ENCODE measurements at places on chromosomes 12 and 14.
A peak's percentile ranks its signal among the peaks of the same experiment; 100 is the strongest.

- DNase-seq, result no peak
These were observed 30.2 kb upstream of the EAPP start for GRCh38 chr14:34569750-34570149.

DNA sequence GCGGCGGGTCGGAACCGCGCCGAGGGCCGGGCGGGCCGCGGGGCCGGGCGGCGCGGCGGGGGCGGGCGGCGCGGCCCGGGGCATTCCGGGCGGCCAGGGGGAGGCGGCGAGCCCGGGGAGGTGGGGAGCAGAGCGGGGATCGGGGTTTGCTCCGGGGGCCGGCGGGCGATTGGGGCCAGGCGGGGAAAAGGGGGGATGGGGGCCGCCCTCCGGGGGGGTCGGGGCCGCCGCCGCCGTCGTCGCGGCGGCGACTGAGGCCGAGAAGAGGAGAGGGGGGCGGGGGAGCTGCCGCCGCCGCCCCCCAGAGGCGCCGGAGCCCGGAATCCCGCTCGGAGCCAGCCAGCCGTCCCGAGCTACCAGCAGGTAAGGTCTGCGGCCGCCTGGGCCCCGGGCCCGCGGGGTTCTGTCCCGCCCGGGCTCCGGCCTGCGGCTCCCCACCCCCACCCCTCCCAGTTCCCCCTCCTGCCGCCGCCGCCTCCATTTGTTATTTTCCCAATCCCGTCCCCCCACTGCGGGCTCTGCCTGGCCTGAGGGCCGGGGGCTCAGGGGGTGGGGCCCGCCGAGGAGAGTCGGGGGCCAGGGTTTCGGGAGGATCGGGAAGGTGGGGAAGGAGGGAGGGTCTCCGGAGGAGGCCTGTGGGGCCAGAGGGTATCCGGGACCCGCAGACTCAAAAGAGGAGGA, 403 bp downstream of the ATN1 start:
- DNase-seq, result no peak

- no peak for DNase-seq
These were observed 152.8 kb upstream of the PTPRQ start for GRCh38 chr12:80291108-80291754.

DNA sequence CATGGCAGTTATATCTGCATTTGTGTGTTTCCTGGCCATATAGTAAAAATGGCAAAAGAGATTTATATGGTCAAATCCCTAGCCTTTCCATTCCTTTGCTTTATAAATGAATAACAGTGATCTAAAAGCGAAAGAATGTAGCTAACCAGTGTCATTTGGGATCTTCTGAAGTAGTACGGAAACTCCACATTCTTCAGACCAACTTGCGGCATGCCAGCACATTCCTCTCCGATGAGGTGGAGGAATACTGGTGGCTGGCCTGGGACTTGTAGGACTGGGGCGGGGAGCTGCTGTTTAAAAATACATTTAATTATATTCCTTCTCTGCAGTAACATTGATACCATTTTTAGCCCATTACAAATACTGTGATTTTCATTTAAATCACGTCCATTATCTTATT, 85.3 kb downstream of the SAMD4A start:
- peak; percentile 99 for DNase-seq

GRCh38 chr14:62179367-62180018, 417.3 kb downstream of the SNAPC1 start:
- peak; percentile 36 for DNase-seq

DNA sequence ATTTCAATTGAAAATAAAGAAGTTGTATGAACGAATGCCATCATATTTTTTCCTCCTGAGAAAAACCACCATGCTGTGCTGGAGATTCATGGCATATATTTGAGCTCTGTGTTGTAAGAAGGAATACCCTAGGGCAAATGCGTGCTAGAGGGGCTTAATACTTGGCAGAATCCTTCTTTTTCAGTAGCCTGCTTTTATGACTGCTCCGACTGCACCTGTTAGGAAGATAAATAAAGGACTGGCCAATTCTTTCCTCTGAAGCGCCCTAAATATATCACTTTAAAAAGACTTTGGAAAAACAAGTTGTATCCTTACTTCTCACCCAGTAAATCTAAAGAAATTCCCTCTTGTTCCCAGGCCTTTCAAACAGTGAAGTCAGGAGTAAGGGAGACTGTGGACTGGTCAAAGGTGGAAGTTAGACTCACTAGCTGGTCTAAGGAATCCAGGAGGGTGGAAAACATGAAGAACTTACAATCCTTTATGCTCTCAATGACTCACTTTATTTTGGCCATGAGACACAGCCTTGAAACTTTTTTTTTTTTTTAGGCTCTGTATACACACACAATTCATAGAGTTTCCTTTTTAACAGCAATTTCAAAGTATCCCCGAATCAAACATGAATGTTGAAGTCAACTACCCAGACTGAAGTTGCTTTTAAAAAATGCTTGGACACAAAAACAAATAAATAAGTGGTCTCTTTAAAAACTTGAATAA, 5.2 kb downstream of the MYBPC1 start:
- no peak for DNase-seq

DNA sequence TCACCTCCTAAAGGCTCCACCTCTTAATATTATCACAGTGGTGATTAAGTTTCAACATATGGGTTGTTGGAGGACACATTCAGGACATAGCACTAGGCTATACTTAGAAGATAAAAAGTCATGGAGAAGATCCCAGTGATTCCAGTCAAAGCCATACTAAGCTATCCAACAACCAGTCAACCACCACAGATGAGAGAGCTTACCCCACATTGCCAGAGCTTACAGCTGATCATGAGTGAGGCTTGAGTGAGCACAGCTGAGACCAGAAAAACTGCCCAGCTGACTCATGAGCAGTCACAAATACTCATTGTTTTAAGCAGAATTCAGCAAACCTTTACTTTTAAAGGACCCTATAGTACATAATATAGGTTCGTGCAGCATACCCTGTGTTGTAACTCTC, 85.1 kb downstream of the DRAM1 start:
- DNase-seq, result no peak

GRCh38 chr14:102317564-102318248, 1.8 kb upstream of the ZNF839 start:
- no peak for DNase-seq

- DNase-seq, result no peak
These were observed 12.2 kb downstream of the BICD1 start for GRCh38 chr12:32118806-32119205.

- no peak for DNase-seq
These were observed 853 bp downstream of the TTC9 start for GRCh38 chr14:70642303-70643235.

DNA sequence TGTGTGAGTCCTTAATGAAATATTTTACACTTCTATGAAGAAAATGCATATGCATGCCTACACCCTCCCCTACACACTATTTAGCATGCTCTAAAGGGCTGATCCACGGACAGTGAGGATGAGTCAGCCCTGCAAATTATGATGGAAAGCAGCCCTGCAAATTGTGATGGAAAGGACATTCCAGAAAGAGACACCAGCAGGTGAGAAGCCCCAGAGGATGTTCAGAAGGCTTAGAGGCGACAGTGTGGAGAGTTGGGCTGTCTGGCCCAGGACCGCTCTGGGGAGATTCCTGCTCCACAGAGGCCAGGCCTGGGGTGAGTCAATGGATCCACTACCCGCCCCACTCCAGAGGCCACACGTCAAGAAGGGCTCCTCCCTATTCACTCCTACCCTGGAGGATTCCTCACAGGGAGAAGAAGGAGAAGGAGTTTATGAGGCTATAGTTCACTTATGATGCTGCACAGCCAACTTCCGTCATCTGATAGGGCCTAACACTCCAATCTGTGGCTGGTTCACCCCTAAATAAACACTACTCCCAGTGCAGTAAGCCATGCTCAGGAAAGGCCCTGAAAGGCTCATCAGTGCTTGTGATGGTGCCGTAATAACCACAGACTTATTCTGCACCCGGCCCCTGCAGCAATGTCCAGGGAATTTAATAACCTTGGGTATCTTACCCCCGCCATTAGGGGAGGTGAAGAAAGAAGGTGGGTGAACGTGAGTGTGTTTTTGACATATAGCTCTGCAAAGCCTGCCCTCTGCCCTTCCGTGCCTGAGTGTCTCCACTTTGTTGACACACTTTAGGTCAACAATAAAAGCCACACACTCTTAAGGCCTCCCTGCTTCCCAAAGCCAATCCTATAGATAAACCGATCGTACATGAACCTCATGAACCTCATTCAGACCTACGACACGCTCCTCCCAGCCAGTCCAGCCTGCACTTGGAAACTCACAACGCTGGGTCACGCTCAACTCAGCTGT, 46.4 kb downstream of the CLMN start:
- no peak for DNase-seq

DNA sequence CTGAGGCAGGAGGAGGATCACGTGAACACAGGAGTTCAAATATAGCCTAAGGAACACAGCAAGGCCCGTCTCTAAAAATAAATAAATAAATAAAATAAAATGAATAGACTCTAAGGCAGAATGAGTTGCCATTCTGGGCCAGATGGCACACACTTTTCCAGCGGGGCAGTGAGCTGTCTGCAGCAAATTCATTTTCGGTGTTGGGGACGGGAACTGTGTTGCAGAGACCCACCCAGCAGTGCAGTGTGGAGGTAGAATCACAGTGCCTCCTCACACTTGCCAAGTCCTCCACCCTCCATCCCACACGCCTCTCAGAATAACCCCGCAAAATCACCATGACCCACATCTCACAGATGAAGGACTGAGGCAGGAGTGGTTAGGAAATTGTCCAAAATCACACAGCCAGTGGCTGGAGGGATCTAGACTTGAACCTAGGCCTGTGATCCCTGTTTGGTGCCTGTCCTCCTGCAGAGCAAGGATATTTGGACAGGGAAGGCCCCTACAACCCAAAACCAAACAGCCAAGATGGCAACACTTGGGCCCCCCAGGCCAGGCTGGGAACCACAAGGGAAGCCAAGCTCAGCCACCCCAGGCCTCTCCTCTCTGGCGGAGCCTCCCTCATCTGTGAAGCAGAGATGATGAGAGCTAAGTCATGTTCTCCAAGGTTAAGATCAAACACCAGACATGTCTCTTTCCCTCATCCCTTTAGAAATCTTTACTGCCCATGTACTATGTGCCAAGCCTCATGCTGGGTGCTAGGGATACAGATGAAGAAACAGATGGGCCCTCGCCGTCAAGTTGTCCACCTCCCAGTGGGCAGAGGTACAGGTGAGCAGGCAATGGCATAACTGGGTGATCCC, 152.7 kb downstream of the DPF3 start:
- no peak for DNase-seq

- DNase-seq, result no peak
These were observed 5.1 kb upstream of the SLC38A2 start for GRCh38 chr12:46377678-46378077.

- DNase-seq, result peak; percentile 27
These were observed 37.6 kb upstream of the BCL2L14 start for GRCh38 chr12:12032851-12033797.

DNA sequence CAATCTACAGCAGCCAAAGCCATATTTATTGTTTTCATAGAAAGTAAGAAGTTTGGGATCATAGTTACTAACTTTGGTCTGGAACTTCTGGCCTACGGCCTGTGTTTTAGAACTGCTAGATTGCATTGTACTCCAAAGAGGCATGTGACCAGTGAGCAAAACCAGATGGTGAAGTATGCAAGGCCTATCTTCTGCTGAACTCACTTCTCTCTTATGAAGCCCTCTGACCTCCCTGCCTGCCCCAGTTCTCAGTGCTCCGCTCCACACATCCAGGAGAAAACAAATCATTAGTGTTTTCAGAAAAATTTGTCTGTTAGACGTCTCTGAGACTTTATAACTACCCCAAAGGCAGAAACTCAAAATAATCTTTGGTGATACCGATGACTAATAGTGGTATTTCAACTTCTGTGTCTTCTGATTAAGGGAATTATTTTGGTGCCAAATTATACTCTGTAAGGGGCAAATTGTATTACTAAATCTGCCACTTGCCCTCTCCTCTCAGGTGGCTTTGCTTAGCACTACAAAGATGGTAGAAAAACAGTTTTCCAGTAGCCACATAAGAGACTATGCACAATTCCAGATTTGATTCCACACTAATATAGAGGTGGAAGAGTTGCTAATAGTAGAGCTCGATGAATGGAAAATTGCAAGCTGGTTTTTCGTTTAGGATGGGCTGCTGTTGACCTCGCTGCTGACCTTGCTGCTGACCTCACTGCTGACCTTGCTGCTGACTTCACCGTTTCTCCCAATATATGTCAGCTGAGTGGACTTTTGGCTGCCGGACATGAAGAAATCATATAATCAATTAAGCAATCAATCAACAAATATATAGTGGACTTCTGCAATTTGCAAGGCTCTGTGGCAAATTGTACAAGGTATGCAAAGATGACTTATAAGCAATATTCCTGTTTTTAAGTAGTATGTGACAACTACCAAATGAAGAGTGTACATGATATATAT, 147.5 kb downstream of the KITLG start:
- DNase-seq, result no peak

DNA sequence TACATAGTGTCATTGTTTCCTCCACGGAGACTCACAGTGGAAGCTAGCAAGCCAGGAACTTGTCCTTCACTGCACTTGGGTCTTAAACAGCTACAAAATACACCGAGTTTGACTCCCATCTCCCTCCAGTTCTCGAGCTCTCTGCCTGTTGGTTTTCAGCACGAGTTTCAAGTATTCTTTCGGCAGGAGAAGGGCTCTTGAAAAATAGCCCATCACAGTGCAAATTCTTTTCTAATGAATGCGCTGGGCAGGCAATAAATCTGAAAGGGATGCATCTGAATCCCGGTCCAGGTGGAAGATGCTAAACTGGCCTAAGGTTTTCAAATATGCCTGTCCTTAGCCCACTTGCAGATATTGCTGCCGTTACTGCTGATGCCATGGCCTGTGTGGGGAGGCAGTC, 173.9 kb downstream of the CACNA1C start:
- DNase-seq, result no peak

GRCh38 chr12:95202691-95203486, 14.4 kb downstream of the FGD6 start:
- no peak for DNase-seq

- DNase-seq, result no peak
These were observed 20.6 kb upstream of the RIN3 start for GRCh38 chr14:92493024-92493423.

DNA sequence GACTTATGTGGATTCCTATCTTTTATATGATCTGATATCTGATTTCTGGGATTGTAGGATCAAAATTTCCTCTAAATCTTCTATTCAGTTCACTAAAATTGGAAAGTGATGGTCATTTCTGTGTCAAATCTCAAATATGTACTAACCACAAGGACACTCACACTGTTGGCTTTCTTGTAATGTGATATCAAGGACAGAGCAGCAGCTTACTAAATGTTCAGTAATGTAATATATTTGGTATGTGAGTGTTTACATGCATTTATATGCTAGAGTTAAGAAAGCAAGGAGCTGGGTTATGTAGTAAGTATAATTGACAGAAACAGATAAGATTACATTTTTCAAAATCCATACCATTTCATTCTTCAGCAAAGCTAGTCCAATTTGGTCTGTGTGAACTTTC, 16.5 kb downstream of the PUS7L start:
- peak; percentile 46 for DNase-seq

- no peak for DNase-seq
These were observed 44.1 kb downstream of the PITPNM2 start for GRCh38 chr12:123106640-123107359.

GRCh38 chr12:4240161-4240783, 33.3 kb upstream of the CCND2 start:
- DNase-seq, result no peak

All from BJ (cell line).